ENCODE measurements at places on chromosomes 1 and 21. TPM values are rescaled to one million over a fixed set of nuclear protein-coding genes. Genes with fewer than 3 reads are reported as not detected.

DNA sequence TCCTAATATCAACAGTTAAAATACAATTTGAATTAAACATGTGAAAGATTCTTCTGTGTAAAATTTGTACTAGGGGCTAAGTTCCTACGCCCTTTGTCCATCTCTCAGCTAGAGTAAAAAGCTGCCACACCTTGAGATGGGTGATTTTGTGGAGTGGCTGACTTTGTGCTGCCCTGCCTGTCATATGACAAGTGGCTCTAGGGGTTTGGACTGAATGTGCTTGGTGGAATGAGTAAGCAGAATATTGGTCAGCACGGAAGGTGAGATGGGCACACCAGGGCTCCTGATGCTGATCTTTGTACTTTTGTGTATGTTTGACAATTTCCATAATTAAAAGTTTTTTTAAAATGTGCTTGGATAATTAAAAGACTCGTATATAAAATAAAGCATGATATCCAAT, 133.6 kb upstream of the SLC45A1 start:
- DNase-seq: no peak

GRCh38 chr1:177088966-177089365, 75.5 kb downstream of the ASTN1 start:
- DNase-seq: no peak

DNA sequence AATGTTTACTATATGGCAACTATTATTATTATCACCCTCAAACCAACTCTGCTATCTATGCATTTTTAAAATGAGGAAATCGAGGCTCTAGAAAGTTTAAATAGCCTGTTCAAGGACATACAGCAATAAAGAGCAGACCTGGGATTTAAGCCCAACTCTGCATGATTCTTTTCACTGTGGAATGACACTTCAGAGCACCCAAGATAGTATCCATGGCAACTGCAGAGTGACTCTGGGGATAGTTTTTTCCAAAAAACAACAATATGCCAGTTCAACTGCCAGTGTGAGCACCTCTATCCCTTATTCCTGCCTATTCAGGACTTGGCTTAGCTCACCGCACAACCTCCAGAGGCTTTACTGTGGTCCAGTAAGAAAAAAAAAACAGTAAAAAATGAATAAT, 293.9 kb downstream of the BRINP2 start:
- no peak for DNase-seq

Gene SPRR2A
- not detected for total RNA-seq

Gene PLA2G2F
- total RNA-seq: not detected

GRCh38 chr1:58363585-58363984, 182.9 kb downstream of the OMA1 start:
- DNase-seq: no peak

GRCh38 chr1:205519541-205520131, 15.2 kb downstream of the CDK18 start:
- no peak for DNase-seq

Gene TTC22
- total RNA-seq: not detected

Gene PRDM16
- 5.0 TPM for total RNA-seq

Gene ATP6V1G3
- not detected for total RNA-seq

GRCh38 chr1:7640350-7640749, 130.7 kb upstream of the VAMP3 start:
- DNase-seq: peak; percentile 27

- no peak for DNase-seq
Observed at GRCh38 chr1:156163712-156164111, 10.3 kb downstream of the SEMA4A start.

- DNase-seq: no peak
Observed at GRCh38 chr1:187876775-187877174, 1048.0 kb downstream of the PLA2G4A start.

- no peak for DNase-seq
Observed at GRCh38 chr1:173347282-173347818, 129.8 kb upstream of the PRDX6 start.

Gene ZMYND12
- total RNA-seq: 1.0 TPM

GRCh38 chr1:68180441-68181164, 51.7 kb downstream of the WLS start:
- no peak for DNase-seq

Gene NBPF3
- 7.5 TPM for total RNA-seq

- DNase-seq: peak; percentile 18
Observed at GRCh38 chr1:9324246-9325096, 31.8 kb downstream of the SPSB1 start.

DNA sequence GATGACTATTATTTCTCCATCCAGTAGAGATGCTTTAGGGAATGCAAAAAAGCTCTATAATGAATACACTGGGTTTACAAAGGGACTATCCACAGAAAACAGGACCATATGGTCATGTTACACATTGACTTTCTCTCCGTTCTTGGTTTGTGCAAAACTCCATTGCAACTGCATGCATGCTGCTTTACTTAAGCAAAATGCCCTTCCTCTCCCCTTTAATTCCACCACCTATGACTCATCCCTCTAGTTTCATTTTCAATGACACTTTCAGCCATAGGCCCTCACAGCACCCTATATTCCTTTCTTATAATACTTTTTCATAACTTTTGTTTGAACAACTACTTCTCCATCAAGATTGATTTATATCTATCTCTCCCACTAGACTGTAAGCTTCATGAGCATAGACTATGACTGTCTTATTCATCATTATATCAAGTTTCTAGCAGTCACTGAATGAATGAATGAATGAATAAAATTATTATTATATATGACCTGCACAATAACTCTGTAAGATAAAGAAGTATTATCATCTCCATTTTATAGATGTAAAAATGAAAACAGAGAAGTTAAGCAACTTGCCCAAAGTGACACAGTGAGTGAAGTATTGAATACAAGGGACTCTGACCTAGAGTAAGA, 248.9 kb downstream of the PLPP3 start:
- DNase-seq: no peak

DNA sequence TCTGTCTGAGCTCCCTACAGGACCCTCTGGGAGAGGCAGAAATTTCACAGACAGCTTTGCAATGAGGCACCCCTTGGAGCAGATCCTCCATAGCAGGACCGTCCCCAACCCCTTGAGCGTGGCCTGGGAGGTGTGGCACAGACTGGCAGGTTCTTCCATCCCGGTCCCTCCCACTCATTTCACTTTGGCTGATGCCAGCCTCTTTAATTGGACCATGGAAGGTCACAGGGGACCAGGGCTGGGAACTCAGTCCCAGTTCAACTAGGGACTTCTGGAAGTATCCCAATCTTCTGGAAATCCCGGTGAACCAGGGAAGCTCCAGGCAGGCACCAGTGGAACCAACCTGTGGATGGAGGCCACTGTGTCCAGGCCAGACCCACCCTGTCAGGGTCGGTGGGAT, 83.7 kb downstream of the SPSB1 start:
- no peak for DNase-seq
